ENCODE measurements at places on chromosomes 4 and X.

- no peak for DNase-seq
These were observed 147.7 kb downstream of the TMEM47 start for GRCh38 chrX:34509394-34509793.

DNA sequence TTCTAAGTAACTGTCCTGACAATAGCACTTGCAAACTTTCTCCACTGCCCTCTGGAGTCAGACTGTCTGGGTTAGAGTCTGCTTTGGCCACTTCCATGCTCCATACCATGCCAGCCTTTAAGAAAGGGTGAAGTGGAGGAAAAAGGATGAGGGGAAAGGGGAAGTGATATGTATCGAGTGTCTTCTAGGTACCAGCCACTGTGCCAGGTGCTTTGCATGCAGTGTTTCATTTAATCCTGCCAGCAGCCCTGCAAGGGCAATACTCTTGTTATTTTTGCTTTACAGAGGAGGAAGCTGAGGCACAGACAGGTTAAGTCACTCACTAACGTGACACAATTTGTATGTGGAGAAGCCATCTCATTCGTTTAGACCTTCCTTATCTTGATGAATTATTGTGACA is 55.6 kb downstream of the RTL9 start:
- no peak for DNase-seq

DNA sequence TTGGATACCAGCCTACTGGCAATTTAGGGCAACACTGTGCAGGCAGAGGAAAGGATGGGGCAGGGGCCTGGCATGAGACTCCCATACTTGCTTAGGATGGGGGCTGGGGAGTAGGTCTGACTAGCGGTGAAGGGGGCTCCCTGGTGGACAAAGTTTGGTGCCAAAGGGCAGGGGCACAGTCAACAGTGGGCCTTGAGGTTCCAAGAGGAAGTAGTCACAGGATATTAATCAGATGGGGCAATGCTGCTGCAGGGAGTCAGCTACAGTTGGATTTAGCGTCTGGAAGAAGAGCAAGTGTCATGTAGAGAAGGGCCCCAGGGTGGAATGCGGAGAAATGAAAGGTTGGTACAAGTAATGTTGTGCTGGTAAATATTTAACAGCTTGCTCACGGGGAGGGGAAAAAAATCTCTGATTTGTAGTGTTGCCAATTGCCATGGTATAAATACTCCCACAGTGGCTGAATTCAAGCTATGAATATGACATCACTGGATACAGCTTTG is 139.4 kb downstream of the PJA1 start:
- DNase-seq = no peak

DNA sequence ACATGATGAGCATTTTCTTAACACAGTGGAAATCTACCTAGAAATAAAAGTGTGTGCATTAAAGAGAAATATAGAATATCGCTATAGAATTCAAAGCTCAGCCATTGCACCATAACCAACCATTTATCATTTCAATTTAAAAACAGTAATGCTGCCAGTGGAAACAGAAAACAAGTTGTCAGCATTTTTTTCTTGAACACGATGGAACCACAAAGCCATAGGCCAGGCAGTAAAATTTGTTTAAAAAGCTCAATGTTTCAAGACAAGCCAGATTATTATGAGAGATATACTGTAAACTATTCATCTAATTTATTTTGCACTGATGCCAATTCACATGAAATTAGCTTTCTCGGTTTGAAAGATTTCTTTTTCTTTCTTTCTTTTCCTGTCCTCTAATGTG is 46.7 kb upstream of the NRK start:
- no peak for DNase-seq

DNA sequence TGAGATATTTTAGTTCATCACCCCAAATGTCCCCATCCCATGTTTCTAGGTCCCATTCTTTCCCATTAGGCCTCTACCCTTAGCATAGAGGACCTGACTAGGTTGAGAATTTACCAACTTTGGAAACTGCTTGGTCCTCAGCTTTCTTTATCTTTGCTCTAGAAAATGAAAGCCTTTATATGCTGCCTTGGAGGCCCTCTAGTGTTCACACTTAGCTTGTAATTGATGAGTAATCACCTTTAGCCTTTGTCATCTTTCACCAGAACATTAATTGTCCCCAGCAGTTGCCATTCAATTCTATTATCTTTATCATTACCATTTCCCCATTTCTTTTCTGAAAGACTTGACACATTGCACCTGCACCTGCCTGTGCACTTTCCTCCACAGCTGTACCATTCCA is 589.2 kb upstream of the NR3C2 start:
- DNase-seq = no peak

DNA sequence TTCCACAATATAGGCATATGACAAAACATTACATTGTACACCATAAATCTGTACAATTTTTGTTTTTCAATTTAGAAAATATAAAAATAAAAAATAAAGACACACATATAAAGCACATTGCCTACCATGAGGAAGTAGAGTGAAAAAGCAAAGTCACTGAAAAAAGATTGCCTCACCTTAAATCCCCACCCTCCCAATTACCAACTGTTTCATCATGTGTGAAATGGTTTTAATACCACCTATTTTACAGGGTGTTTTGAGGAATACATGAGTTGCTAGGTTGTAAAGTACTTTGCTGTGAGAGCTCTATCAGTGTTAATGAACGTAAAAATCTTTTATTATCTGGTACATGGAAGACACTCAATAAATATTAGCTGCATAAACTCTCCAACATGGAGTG is 373.6 kb upstream of the NDST3 start:
- no peak for DNase-seq

All from non-pigmented ciliary epithelial cell (primary cell).